ENCODE measurements at places on chromosomes 3 and 15.

- DNase-seq = peak; percentile 89
These were observed 65.8 kb downstream of the AAGAB start for GRCh38 chr15:67188551-67189218.

- DNase-seq = no peak
These were observed 21.3 kb downstream of the DUT start for GRCh38 chr15:48352474-48353072.

DNA sequence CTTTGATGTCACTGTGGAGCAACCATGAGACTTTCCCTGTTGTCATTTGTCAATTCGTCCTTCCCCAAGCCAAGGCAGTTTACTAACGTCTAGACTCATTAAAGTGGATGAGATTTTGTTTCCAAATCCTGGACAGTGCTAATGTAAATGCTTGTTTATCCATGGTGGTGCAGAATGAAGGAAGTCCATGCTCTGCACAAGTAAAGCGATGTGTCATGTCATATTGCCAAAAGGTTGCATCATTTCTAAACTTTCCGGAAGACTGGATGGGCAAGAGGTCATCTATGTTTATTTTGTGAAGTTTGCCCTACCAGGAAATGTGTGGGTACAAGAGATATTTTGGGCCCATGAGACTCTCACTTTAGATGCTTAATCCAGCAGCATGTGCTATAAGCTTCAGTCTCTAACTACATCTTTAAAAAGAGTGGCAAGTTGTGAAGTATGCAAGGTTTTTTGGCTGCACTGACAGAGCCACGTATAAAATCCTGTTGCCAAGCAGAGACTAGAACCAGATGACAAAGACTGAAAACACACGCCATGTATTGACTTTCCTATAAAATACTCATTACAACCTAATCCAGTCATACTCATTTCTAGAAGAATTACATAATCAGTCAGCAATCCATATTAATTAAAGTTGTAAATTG, 72.1 kb upstream of the FNDC3B start:
- peak; percentile 86 for DNase-seq

GRCh38 chr3:87191175-87191574, 35.9 kb upstream of the CHMP2B start:
- no peak for DNase-seq

DNA sequence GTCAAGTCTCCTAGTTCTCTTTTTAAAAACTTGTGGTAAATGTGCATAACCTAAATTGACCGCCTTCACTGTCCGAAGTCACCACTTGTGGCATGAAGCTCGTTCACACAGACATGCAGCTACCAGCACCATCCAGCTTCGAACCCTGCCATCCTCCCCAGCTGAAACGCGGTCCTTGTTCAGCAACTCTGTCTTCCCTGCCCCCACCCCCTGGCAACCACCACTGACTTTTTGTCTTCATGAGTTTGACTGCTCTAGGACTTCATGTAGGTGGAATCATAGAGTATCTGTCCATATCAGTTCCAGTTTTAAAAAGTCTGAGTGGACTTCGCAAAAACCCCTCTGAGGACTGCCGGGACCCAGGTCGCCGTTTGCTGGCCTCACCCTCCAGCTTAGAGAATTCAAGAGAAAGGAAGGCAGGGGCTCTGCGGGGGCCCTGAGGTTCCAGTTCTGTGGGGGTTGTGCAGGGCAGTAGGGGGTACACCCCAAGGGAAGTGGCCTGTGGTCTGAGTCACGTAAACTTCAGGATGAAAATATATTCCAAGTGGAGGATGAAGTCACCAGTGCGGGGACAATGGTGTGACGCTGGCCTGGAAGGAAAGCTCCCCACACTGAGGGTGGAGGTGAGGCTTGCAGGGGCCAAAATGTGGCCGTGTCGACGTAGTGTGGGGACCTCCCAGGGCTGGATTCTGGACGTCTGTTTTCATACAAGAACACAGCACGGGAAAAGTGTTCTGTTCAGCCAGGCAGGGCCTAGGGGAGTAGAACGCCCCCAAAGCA, 67.6 kb downstream of the ABTB1 start:
- no peak for DNase-seq

- no peak for DNase-seq
These were observed 118.6 kb downstream of the SMAD6 start for GRCh38 chr15:66820481-66821176.

- DNase-seq = no peak
These were observed 90.2 kb downstream of the LINGO1 start for GRCh38 chr15:77542491-77543001.

DNA sequence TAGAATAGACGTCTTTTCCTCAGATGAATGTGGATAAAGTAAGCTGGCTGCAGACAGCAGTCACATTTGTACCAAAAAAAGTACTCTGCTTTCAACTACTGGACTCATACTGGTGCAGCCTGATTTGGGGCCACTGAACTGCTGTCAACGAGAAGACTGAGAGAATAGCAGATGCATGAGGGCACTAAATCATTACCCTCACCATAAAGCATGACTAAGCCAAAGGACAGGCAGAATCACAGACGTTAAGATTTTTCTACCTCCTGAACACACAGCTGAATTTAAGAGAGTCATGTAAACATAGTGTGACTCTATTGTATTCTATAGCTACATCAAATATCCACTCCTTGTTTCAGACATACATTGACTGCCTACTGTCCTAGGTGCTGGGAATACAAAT, 67.8 kb upstream of the CDAN1 start:
- no peak for DNase-seq

- peak; percentile 92 for DNase-seq
These were observed 301.8 kb upstream of the MCTP2 start for GRCh38 chr15:93929375-93930094.

GRCh38 chr3:65873028-65873427, 165.7 kb downstream of the MAGI1 start:
- DNase-seq = no peak

DNA sequence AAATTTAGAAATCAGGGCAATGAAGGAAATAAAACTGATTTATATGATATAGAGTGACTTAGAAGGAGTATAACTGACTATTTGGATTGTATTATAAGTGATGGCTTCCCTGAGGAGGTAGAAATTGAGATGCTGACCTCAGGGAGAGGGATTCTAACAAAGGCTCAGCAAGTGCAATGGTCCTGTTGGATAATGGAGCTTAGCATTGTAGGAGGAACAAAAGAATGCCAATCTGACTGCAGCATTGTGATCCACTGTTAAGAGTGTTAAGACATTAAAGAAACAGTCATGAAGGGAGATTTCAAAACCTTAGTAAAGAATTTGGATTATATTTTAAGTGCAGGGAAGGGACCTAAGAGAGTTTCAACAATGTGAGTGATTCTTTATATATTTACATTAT, 158.4 kb upstream of the NAALADL2 start:
- DNase-seq = no peak

DNA sequence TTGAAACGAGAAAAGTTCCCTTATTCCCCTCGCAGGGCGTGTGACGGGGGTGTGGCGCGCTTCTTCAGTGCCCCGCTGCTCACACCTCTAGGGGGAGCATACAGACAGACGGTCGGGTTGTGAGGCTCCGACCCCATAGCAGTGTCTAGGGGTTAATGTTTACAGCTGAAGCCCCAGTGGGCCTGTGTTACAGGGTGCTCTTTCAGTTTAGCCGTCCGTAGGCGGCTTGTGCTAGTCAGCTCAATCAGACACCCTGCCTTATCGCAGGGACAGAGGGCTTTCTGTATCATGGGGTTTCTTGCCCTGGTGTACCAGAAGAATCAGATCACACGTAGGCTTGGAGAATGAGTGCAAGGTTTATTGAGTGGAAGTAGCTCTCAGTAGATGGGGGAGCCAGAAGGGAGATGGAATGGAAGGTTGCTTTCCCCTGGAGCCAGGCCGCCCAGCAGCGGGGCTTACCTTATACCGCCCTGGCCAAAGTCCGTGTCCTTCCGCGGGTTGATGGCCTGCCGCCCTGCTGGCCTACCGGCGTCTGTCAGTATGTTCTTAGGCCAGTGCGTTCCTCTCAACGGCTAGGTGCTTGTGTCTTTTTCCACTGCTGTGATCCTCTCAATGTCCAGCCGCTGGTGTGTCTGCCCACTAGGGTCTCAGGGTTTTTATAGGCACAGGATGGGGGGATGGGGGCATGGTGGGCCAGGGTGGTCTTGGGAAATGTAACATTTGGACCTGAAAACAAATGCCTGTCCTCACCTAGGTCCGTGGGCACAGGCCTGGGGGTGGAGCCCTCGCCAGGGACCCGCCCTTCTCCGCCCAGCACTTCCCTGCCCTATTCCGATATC, 32.2 kb upstream of the ACP3 start:
- DNase-seq = no peak

DNA sequence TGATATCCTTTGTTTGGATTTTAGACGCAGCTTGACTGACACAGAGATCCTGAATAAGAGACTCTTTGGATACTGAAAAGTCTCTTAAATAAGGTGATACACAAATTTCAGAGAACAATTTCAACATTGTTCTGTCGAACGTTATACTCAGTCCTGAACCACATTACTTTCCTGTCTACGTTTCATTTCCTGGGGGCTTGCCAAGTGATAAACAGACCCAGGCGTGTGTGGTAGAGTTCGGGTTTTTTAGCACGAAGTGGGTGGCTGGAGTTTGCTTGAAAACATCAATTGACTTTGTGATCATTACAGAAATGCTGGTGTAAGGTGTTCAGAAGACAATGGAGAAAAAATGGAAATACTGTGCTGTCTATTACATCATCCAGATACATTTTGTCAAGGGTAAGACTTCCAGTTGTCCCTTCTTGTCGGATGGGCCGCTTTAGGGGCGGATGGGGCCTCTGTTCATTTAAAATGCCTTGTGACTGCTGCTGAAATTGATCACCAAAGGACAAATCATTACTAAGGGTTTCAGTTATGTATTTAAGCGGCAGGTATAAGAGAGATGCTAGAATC, at the start of gene CD96:
Gene CD96 (plus strand): TSS at position 287 of the 573 bp plus-strand sequence. CDS start 52 bp downstream, at position 339.
- no peak for DNase-seq

DNA sequence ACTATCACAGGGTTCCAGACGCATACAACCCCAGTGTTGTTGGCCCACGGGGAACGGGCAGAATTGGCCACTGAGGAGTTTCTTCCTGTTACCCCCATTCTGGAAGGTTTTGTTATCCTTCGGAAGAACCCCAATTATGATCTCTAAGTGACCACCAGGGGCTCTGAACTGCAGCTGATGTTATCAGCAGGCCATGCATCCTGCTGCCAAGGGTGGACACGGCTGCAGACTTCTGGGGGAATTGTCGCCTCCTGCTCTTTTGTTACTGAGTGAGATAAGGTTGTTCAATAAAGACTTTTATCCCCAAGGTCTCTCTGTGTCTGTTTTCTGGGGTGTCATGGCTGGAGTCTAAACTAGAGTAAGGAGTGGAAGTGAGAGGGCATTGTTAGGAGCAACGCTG, 5.7 kb upstream of the EIF4G1 start:
- DNase-seq = no peak

DNA sequence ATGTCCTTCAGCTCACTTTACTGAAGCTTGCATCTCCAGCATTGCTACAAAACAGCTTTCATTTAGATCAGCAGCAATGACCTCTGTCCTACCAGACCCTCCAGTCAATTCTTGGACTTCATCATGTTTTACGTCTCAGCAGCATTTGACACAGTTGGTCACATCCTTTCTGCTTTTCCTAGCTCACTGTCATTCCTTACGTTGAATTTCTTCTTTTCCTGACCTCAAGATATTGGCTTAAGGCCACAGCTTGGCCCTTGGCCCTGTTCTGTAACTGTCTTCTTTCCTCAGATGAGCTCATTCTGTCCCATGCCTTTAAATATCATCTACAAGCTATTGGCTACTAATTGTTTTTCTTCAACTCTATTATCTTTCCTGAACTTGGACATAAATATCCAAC, 576.2 kb upstream of the KCNMB2 start:
- no peak for DNase-seq

DNA sequence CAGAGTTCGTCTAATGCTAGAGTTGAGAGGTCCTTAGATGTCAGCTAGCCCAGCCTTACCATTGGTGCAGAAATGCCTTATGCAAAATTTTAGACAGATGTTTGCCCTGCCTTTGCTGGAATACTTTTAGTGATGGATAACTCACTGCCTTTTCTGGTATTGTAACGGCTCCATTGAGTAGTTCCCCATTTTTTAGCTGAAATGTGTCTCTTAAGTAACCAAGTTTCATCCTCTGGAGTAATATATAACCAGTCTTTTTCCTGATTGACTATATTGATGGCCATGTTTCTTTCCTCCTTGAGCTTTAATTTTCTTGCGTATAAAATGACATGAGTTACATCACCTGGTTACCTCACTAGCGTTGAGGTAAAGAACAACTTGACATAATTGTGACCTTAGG, 45.0 kb downstream of the SNRK start:
- no peak for DNase-seq

DNA sequence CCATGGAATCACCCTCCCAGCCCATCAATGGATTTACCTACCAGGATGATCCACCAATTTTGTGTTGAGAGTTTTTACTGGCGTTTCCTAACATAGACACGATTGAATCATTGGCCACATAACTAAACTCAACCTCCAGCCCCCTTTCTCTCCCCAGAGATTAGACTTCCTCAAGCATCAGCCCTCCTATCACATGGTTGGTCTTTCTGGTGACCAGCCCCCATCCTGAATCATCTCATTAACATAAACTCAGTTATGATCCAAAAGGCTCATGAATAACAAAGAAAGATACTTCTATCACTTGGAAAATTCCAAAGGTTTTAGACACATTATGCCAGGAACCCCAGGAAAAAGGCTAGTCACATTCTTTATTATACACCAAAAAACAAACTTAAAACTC, 21.2 kb downstream of the PRKAR2A start:
- peak; percentile 99 for DNase-seq

DNA sequence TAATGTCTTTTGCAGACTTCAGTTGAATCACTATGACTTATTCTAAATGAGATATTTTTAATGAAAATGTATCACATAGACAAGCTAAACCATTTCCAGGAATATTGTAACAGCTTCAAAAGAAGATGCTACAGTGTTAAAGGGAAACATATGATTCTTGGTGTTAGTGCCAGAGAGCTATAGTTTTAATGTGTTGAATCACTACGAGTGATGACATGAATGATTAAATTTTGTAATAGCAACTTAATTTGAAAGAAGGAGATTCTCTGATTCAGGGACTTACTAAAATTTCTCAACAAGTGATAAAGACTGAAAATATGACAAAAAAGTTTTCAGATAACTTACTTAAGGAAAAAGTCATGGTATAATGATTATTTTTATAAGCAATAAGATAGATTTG, 267.3 kb upstream of the SLITRK3 start:
- DNase-seq = no peak

- no peak for DNase-seq
These were observed 44.6 kb downstream of the ROBO2 start for GRCh38 chr3:77084511-77084910.

- DNase-seq = no peak
These were observed 90.0 kb upstream of the STT3B start for GRCh38 chr3:31442755-31443154.

- DNase-seq = no peak
These were observed 27.6 kb downstream of the ALS2CL start for GRCh38 chr3:46665763-46666452.

DNA sequence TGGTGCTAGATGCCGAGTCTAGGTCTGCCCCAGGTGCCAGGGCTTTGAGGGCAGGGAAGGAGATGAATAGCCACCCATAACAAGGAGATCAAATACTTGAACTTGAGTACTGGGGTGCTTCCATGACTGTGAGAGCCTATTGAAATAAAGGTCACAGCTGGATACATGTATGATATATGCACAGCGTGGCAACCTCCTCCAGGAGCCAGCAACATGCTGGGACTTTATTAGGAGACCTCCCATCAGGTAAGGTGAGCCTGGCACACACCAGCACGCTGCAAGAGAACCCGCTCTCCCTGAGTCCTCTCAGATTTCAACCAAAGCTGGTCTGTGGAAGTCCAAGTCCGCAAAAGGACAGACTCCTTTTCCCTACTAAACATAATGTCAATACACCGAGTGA, 10.5 kb upstream of the HES1 start:
- DNase-seq = no peak

- DNase-seq = peak; percentile 38
These were observed 709.4 kb upstream of the NR2F2 start for GRCh38 chr15:95620934-95621579.

All from stromal cell of bone marrow (primary cell).